Activated CD4-positive, alpha-beta T cell treated with anti-CD3 and anti-CD28 coated beads, Interleukin-2, amount 50 U/mL, for 1 hour (primary cell): ENCODE measurements at places on chromosomes 2 and 18.

DNA sequence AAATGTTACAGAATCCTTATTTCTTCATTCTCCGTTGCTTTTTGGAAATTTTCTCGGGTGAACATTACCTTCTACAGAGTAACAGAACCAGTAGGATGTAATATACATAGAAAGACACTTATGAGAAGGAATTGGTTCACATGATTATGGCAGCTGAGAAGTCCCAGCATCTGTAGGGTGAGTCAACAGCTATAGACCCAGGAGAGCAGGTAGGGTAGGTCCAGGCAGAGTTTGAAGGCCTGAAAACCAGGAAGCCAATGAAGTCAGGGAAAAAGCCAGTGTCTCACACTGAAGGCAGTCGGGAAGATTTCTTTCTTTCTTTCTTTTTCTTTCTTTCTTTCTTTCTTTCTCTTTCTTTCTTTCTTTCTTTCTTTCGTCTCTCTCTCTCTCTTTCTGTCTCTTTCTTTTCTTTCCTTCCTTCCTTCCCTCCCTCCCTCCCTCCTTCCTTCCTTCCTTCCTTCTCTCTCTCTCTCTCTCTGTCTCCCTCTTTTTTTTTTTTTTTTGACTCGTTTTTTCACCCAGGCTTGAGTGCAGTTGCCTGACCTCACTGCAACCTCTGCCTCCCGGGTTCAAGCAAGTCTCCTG, 15.1 kb upstream of the YES1 start:
- no peak for DNase-seq

DNA sequence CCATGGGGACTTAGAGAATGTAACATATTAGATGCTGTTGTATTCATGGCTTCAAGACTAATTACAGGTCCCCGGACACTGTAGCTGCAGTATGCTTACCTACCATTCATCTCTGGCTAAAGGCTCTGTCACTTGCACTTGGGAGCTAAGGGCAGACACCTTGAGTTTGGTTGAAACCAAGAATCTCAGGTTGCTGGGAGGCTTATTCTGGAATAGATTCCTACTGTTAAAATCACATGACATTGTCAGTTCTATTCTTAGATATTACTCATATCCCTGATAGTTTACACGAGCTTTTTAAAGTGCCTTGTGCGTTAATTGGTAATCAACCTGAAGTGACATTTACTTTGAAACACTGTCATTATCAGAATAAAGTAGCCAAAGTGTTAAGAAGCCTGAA, 73.0 kb upstream of the EPB41L5 start:
- no peak for DNase-seq

DNA sequence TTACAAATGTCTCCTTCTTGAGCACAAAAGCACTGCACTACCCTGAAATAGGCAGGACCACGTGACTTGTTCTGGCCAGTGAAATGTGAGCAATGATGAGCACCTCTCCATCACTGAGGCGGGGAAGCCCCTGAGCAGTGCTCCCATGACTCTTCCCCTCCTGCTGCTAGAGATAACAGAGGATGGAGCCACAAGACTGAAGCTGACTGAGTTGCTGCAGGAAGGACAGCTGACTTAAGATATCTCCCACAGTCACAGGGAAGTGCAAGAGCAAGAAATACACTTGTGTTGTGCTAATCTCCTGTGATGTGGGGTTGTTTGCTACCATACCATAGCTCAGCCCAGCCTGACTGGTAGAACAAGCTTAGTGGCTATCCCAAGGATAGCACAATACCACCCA, 38.7 kb downstream of the STK39 start:
- no peak for DNase-seq

GRCh38 chr18:3703732-3704176, 253.8 kb downstream of the TGIF1 start:
- DNase-seq = peak; percentile 10

- no peak for DNase-seq
These were observed 341.6 kb upstream of the MEIS1 start for GRCh38 chr2:66093371-66093770.

GRCh38 chr2:128260239-128261138, 58.2 kb downstream of the HS6ST1 start:
- no peak for DNase-seq

- DNase-seq = no peak
These were observed 343.4 kb upstream of the SALL3 start for GRCh38 chr18:78636260-78636659.

DNA sequence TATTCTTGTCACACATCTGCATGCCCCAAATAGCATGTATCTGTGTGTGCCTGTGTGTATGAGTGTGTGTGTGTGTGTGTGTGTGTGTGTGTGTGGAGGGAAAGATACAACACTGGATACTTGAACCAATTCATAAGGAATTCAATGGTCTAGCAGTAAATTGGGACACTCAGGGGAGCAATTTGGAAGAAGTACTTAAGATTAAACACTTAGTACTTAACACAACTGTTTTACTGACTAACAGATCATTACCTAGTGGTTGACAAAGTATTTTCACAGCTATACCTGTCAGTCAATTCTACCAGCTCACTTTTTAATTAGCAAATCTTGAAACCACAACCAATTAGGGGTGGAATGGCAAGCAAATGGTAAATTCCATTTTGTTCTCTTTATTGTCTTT, 1024.1 kb downstream of the TMEM182 start:
- no peak for DNase-seq

DNA sequence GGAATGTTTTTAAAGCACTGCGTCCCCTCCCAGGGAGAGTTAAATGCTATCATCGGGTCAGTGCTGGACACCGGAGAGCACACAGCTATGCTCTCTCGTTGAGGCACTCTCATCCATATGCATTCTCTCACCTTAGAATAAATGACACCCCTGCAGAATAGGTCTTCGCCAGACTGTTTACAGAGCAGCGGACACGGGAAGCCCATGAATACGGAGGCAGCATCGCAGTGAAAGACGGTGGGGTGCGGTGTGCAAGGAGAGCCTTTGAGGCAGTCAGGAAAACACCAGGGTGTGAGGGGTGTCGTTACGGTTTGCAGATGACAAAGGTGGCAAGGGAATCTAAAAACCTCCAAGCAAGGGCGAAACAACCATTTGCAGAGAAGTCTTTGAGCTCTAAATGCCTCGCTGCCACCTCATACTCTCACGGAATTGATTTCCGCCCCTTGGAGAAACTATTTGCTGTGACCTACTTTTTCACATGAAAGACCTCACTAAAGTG, 169.2 kb upstream of the FHL2 start:
- DNase-seq = no peak

GRCh38 chr2:235262750-235263149, 231.1 kb upstream of the AGAP1 start:
- no peak for DNase-seq

DNA sequence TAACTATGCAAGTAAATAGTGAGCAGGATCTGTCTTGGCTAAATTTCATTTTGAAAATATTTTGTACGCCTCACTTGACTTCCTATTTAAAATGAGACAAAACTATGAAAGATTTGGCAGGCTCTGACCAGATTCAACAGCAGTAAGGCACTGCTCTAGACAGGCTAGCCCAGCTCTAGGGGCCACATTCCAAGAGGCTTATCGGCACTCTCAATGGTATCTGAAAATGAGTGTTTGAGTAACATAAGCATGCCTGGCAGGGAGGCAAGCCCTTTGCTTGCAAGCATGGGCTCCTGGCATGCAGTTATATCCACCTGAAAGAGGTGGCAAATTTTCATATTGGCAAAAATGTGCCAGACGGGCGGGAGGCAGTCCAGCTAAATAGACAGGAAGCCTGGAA, 10.5 kb downstream of the CAPN13 start:
- DNase-seq = no peak

DNA sequence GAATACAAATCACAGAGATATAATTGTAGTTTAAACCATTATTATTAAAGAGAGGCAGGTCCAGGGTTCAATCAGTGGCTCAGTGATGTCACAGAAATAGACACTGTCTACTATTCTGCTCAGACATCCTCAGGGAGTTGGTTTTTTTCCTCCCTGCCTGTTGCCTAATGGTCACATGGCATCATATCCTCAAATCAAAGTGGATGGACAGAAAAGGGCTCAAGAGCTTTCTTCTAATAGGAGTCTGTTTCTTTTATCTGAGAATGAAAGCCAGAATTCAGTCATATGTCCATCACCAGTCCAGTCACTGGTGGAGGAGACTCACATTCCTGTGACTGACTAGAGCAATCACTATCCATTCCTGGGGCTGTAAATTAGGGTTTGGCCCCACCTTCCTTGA, 27.9 kb upstream of the EPC2 start:
- DNase-seq = no peak

DNA sequence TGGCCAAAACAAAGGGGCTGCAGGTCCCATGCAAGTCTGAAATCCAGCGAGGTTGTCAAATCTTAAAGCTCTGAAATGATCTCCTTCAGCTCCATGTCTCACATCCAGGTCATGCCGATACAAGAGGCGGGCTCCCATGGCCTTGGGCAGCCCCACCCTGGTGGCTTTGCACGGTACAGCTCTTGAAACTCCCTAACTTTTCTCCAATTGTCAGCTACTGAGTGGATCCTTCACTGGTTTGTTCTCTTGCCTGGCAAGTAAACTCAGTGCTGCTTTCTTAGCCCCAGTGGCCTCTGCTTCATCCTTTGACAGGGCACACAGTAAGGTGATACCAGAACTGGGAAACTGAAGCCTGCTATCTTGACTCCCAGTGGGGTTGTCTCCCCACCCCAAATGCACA, 26.3 kb downstream of the SERPINB13 start:
- no peak for DNase-seq

GRCh38 chr2:9264301-9264700, 57.7 kb downstream of the ASAP2 start:
- no peak for DNase-seq

- DNase-seq = no peak
These were observed 54.1 kb downstream of the E2F6 start for GRCh38 chr2:11411768-11412448.

DNA sequence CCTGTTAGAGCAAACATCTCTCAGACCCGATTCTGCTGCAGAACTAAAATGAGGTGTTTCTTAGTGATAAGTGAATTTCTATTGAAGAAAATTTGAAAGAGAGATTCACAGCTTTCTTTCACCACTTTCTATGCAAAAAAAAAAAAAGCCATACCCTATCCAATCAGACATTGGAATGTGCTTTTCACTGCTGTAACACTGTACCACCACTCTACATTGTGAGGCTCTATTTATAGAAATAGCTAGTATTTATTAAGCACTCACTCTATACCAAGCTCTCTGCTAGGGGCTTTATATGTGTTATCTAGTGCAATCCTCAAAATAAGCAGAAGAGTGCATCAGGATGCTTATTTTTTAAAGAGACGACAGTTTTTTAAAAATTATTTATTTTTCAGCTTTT, 580.6 kb upstream of the VRK2 start:
- DNase-seq = no peak

- no peak for DNase-seq
These were observed 12.3 kb upstream of the RAPH1 start for GRCh38 chr2:203547356-203547755.

DNA sequence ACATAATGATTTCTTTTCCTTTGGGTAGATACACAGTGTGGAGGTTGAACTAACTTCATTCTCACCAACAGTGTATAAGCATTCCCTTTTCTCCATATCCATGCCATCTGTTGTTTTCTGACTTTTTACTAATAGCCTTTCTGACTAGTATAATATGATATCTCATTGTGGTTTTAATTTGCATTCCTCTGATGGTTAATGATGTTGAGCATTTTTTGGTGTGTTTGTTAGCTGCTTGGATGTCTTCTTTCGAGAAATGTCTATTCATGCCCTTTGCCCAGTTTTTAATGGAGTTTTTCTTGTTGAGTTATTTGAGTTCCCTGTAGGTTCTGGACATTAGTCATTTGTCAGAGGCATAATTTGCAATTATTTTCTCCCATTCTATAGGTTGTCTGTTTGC, 59.8 kb downstream of the MARCHF4 start:
- no peak for DNase-seq

GRCh38 chr2:191265311-191266170, 20.3 kb downstream of the MYO1B start:
- DNase-seq = no peak

DNA sequence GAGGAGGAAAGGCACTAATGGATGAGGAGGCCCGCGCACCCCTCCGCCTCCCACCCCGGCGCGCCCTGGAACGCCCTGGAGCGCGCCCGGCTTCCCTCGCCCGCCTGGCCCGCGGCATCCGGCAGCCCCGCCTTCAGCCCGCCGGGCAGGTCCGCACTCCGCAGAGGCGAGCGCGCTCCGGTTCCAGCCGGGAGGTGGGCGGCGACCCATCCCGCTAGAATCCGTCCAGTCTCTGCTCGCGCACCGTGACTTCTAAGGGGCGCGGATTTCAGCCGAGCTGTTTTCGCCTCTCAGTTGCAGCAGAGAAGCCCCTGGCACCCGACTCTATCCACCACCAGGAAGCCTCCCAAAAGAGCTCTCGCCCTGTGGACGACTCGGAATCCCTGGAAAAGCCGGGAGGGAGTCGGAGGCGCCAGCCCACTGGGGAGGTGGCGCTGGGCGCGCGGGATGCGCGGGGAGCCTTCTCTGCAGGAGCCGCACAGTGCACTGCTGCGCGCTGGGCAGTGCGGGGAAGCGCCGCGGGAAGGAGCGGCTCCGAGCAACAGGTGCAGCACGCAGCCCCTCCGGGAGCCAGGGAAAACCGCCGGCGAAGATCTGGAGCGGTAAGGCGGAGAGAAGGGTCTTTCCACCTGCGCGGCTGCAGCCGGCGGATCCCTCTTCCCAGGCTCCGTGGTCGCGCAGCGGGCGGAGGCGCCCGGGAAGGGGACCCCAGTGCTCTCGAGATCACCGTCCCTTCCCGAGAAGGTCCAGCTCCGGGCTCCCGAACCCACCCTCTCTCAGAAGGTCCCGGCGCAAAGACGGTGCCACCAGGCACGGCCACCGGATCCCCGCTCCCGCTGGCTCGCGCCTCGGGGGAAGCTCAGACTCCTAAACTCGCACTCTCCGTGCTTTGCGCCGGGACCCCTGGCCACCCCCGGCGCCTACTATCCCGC, at the start of gene GALR1:
Gene GALR1, plus strand, starts transcription at position 280 of the 932 bp plus-strand sequence. CDS start 701 bp downstream, outside the sequence.
- no peak for DNase-seq

DNA sequence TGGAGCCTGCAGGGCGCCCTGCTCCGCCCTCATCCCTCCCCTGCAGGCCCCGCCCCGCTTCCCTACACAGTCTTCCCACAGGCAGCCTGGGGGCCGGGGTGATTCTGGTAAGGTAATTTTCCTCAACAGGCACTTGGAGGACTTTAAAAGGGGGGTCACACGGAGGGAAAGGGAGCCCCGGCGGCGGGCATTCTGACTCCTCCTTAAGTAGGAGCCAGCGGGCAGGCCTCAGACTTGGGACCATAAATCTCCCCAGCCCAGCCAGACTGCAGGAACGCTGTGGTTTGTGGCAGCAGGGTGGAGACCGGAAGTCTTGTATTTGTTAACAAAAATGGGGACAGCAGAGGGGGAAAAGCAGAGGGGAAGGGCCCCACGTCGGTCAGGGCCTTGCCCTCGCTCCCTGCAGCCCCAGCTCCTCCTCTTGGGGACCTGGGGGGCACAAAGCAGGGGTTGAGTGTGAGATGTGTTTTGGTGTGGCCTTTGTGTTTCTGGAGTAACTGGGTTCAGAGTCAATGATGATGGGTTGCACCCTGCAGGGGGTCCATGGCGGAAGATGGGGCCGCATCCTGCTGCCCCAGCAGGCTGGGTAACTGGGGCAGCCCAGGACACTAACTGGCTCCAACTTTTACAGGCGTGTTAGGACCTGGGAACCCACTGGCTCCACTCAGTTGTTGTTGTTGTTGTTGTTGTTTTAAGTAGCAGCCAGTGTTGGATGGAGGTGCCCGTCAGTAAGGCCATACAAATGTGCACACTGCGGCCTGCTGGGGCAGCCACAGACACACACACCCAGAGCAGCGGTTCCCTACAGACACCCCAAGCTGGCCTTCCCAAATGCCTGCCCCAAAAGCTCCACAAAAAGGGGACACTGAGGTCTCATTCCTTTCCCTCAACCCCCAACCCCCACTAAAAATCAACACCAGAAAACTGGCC, 27.7 kb downstream of the SMAD7 start:
- no peak for DNase-seq
